ENCODE measurements at places on chromosomes 7 and 10. TPM values are rescaled to one million over a fixed set of nuclear protein-coding genes. Genes with fewer than 3 reads are reported as not detected.

GRCh38 chr10:118971876-118972275 lies 57.6 kb upstream of the NANOS1 start:
- no peak overlapping the region for H3K27ac ChIP-seq
- H3K36me3 ChIP-seq: no peaks in the 10 kb centered on the region
- DNase-seq: no peak
- no peaks in the 10 kb centered on the region for H3K4me1 ChIP-seq
- no peak overlapping the region for H3K4me3 ChIP-seq

Gene CLRN3
- not detected for total RNA-seq

GRCh38 chr7:154627646-154628290 lies 375.2 kb downstream of the PAXIP1 start:
- H3K27me3 ChIP-seq: no peaks in the 10 kb centered on the region
- DNase-seq: no peak
- no peaks in the 10 kb centered on the region for H3K4me1 ChIP-seq
- no peak overlapping the region for H3K27ac ChIP-seq

Gene KIAA1217
- 0.71 TPM for total RNA-seq

Gene PPP1R3C
- not detected for total RNA-seq

- no peak for DNase-seq
- no peak overlapping the region for H3K4me3 ChIP-seq
- no peak overlapping the region for H3K27ac ChIP-seq
These were observed 98.0 kb downstream of the ZMIZ1 start for GRCh38 chr10:79166741-79167140.

GRCh38 chr7:31688372-31688771 lies 1.4 kb downstream of the PPP1R17 start:
- peak overlapping the region; percentile 68 for H3K4me3 ChIP-seq
- DNase-seq: no peak
- H3K36me3 ChIP-seq: no peaks in the 10 kb centered on the region
- peaks cover 31% of the 10 kb centered on the region for H3K4me1 ChIP-seq

Data from activated B cell treated with CpG ODN at 0.5 μM for 24 hours (primary cell).